ENCODE measurements at places on chromosomes 6 and 20.

GRCh38 chr20:48527771-48528170 lies 300.0 kb downstream of the PREX1 start:
- no peak for DNase-seq

- DNase-seq, result no peak
These were observed 114.3 kb downstream of the THBS2 start for GRCh38 chr6:169139179-169139971.

GRCh38 chr6:83190626-83191025 lies 2.4 kb downstream of the PGM3 start:
- no peak for DNase-seq

DNA sequence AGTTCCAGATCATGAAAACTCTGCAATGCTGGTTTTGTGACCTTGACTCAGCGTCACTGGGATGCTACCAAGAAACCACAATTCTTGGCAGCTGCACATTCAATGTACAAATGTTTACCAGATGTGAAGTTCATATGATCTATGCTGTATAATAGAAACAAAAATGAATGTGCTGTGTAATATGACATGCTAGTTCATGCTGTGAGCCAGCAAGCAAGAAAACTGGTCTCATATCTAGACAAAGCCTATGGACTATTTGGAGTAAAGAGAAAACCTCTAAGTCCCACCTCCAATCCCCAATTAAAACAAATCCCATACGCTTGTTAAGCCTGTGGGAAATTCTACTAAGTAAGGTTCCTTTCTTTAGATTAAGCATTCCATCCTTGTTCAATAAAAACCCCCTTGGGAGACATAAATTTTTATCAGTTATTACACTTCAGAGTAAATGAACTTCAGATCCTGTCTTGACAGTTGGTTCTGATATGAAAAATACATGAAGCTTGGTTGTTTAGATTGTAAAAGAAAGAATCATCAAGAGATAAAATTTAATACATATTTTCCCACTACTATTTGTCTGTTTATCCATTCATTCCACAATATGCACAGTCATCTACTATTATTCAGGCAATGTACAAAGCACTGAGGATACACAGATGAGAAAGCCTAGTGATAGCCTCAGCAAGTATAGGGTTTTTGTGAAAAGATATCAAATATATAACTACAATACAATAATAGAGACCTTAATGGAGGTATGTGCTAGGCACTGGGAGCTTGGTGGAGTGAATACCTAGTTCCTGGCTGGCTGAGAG lies 20.1 kb downstream of the COL21A1 start:
- DNase-seq, result no peak

- no peak for DNase-seq
These were observed 270.5 kb downstream of the ESR1 start for GRCh38 chr6:152078001-152078400.

GRCh38 chr6:22952097-22952496 lies 382.7 kb downstream of the HDGFL1 start:
- DNase-seq, result no peak

DNA sequence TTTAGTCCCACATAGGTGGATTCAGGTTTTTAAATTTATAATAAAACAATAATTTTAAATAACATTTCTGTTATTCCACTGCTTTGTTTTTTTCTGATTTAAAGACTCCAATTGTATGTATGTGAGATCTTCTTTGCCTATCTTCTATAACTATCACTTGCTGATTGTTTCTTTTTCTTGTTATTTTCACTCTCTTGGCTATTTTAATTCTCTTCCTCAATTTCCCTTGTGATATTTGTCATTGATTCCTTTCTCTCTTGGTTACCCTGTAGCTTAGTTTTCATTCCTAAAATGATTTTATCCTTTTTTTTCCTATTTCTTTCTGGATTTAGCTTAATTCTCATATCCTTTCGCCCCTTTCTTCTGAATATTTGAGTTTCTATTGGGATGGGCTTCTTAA lies 227.3 kb upstream of the TENT5A start:
- DNase-seq, result no peak

DNA sequence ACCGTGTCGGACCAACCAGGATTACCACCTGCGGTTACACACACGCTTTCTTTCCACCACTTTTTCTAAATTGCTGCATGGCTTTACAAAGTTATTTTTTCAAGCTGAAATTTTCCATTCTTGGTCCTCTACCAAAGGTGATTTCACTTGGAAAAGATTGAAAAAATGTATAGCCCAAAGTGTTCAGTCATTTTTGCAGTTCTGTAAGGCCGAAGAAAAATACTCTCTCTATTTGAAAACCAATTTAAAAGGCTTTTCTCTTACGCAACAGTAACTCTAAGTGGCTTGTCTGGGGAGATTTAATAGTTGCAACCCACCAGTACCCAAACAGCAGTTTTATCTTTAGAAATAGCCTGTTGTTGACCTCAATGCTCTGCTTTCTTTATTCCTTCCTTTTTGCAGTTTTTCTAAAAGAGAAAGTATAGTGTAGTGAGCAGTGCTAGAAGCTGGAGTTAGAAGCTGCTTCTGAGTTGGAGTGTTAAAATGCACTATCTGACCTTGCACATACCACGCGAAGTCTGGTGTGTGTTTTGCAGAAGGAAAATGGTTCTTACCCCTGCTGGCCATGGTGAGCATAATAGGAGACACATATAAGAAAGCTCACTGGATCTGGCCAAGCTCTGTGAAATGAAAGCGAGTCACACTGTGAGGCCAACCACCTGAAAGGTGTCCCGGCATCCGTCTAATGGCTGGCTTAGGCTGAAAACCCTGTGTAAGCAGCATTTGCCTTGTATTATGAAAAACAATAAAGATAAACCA lies 271.6 kb upstream of the PRND start:
- DNase-seq, result no peak

- DNase-seq, result peak; percentile 5
These were observed 905 bp downstream of the RARS2 start for GRCh38 chr6:87588756-87589407.

- no peak for DNase-seq
These were observed 155.5 kb downstream of the BCAS1 start for GRCh38 chr20:53914781-53915445.

GRCh38 chr20:24738981-24739633 lies 210.0 kb upstream of the CST7 start:
- peak; percentile 40 for DNase-seq

- no peak for DNase-seq
These were observed 62.4 kb upstream of the GMDS start for GRCh38 chr6:2307799-2308198.

DNA sequence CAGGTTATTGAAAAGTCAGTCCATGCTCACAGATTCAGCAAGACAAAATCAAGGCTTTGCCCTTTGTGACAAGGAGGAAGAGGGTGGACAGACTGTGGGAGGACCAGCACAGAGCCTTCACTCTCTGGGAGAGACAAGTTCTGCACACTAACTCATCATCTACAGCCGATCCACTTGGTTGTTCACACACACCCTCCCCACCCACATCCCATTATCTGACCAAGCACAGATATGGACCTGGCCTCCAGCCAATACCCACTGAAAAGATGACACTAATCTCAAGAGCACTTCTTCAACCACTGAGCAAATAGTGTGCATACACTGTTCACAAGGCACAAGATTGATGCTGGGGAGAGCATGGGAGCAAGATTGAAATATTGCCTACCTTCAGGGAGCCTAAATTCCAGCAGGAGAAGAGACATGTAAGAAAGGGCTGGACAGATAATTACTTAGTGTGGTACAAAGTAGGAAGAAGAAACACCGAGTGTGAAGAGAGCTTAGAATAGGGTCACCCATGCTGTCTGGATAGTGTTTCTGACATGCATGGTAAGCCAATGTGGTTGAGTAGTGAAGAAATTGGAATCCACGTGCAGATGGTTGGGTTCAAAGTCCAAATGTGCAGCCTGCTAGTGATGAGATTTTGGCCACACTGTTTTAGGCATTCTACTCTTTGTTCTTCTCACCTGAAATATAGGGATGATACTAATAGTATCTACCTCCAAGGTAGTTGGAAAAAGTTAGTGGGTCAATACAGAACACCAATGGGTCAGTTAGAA lies 21.7 kb upstream of the IL17A start:
- no peak for DNase-seq

- no peak for DNase-seq
These were observed 78.3 kb downstream of the SCAND1 start for GRCh38 chr20:35876033-35876320.

GRCh38 chr6:32970413-32971241 lies 2.2 kb downstream of the BRD2 start:
- peak; percentile 91 for DNase-seq

GRCh38 chr6:1855890-1856289 lies 246.2 kb downstream of the FOXC1 start:
- DNase-seq, result no peak

DNA sequence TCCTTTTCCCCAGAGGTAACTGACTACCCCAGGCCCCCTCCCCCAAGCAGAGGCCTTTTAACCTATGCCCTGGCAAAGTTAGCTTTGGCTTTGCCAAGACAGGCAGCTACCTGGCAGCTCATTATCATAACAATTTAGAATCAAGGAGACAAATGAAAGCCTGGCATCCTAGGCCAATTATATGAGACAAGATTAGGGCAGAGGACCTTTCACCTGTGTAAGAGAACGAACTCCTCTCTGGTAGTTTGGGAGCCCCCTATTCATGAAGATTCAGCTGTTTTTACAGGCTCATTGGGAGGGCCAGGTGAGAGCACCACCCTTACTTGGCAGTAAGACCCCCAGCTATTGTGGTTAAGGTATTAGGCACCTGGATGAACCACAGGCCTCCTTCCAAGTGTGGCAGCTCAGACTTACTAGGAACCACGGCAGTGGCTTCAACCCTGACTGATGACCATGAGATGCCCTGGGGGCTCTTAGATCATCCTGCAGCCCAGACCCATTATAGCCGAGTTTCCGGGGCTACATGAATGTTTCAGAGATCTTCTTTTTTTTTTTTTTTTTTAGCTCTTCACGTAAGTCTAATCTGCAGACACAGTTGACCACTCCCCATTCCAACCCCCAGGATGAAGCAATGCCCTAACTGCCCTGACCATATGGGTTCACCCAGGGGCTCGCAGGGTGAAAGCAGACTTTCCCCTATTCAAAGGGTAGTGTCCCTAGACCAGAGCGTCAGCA lies 56.2 kb downstream of the RAB44 start:
- peak; percentile 36 for DNase-seq

DNA sequence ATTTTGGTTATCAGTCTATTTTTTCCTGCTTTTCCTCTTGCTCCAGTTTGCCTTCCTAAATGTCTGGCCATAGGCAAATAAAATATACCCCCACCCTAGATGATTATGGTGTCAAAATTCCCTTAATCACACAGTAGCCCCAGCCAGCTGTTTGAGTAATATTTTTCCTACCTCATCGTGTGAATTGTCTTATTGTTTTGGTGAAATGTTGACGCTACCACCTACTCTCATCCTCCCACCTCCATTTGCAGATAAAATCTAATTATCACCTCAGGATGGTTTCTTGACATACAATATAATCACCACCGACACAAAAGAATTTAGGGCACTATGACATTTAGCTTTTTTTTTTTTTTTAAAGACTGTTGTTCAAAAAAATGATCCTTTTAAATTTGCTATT lies 44.1 kb upstream of the FUCA2 start:
- DNase-seq, result no peak

DNA sequence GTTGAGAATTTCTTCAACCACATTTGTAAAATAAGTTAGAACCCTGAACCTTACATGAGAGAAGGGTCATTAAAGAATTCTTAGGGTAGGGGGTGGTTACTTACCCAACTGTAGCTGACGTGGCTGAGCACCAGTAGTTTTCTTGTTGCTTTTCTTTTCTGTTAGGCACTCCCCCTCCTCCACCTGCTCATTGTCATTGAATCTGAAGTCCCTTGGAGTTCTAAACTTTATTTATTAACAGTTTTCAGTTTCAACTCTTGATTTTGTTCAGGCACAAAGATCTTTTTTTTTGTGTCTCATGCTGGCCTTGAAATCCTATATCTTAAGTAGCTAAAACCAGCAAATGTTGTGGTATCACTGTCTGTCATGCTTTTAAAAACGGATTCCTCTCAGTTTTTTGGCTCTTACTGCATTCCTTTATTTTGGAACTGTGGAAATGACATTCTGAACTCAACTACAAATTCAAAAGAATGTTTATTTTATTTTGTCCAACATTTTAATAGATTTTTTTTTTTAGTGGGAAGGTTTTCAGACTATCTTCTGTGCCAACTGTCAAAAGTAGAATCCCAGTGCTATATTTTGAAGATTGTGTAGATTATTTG lies 465.2 kb downstream of the PHF3 start:
- no peak for DNase-seq

GRCh38 chr6:2181567-2181966 lies 63.8 kb downstream of the GMDS start:
- no peak for DNase-seq

GRCh38 chr6:25193460-25194171 lies 85.6 kb upstream of the CARMIL1 start:
- no peak for DNase-seq

DNA sequence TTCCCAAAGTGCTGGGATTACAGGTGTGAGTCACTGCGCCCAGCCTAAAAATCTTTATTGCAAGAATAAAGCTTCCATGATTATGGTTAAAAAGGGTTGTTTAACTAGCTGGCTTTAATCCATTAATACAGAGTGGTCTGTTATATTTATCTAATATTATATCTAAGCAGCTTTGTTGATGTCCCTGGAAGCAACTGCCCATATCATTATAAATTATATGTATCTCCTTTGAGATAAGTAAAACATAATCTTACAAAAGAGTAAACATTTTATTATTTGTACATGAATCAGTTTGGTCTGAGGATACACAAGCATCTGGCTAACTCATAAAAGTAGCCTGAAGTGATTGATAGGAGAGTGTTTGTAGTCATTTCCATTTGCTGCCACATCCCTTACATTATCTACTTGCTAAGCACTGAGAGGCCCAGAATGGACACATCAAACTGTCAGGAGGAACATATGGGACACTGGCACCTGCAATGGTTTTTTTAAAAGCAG lies 46.9 kb downstream of the TRAF3IP2 start:
- DNase-seq, result no peak

DNA sequence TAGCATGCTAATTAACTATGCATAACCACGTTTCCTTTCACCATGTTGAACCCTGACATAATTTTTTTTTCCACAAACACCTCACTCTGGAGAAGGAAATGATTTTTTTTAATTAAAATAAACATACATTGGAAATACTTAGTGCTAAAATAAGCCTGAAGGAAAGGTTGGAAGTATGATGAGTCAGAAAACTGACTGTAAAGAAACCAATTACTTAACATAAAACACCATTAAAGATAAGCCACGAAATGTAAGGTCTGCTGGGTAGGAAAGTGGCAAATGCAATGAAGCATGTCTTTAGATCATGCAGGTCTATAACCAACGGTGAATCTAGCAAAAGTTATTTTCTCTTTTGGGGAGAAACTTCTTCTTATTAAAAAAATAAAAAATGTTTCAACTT lies 47.5 kb downstream of the OPRM1 start:
- DNase-seq, result no peak

DNA sequence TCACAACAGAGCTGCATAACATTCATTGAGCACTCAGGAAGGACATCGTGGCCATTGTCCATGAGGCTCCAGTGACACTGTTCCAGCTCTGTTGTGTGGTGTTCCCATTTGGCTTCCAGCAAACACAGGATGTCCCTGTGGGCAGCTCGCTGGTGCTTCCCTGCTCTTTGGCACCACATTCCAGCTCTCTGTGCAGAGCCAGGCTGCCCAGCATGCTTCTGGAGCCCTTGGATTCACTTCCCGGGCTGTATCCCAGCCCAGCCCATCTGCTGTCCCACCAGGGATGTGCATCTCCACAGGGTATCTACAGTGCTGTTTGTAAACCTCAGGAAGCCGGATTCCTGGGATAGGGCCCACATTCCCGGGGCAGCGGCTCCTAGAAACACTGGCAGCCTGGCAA lies 57.2 kb downstream of the CTCFL start:
- no peak for DNase-seq

Measured in suppressor macrophage treated with lipopolysaccharide for 4 hours (primary cell).